ENCODE measurements at places on chromosomes 5 and 9. TPM values are rescaled to one million over a fixed set of nuclear protein-coding genes. Genes with fewer than 3 reads are reported as not detected.

- peak; percentile 40 for DNase-seq
These were observed 56.1 kb downstream of the WDR70 start for GRCh38 chr5:37435261-37435660.

- DNase-seq: no peak
These were observed 1127.5 kb downstream of the TAF11L14 start for GRCh38 chr5:18761801-18762200.

GRCh38 chr9:94719878-94720277 lies 6.6 kb upstream of the AOPEP start:
- DNase-seq: no peak

- DNase-seq: no peak
These were observed 211.2 kb downstream of the GADD45G start for GRCh38 chr9:89815903-89816573.

DNA sequence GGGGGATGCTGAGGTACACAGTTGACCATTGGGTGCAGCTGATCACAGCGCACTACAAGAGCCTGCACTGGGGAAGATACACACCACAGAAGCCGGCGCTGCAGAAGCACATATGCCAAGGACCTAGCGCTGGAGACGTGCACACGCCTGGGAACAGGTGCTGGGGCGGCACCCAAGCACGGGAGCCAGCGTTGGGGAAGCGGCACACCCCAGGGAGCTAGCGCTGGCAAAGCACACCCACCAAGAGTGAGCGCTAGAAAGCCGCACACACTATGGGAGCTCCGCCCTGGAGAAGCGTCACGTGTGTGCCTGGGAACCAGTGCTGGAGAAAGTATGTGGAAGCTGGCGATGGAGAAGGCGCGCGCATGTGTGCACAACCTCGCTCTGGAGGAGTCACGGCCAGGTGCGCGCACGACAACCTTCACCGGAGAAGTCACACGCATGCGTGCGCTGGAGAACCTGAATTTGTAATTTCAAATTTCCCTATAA lies 4.5 kb downstream of the FANCC start:
- DNase-seq: peak; percentile 77

DNA sequence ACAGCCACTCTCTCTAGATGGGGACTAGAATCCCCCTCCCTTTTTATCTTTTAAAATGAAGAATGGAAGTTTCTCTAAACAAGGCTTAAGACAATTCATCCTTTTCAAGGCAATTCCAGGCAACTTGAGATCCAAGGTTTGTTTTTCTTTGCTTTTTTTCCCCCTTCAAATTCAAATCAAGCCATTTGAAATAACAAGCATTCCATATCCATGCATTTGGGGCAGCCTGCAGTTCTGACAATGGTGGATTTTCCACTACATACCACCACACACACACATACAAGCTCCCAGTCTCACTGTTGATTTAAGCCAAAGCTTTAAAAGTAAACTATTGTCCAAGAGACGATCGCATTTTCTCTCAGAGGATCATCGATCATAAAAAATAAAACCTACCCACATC lies 424 bp downstream of the INSYN2B start:
- DNase-seq: peak; percentile 47

Gene PCDHA11
- not detected for polyA plus RNA-seq

Gene GLE1
- polyA plus RNA-seq: 18.1 TPM

Gene TTLL11
- 5.1 TPM for polyA plus RNA-seq

Gene GLRA1
- not detected for polyA plus RNA-seq
